Occipital lobe (tissue), 3 donors: ENCODE measurements at places on chromosomes 4 and X. TPM values are rescaled to one million over a fixed set of nuclear protein-coding genes. Genes with fewer than 3 reads are reported as not detected.

The LRAT gene
- 0.78 TPM for total RNA-seq

The GRID2 gene
- 21.8 TPM for total RNA-seq

DNA sequence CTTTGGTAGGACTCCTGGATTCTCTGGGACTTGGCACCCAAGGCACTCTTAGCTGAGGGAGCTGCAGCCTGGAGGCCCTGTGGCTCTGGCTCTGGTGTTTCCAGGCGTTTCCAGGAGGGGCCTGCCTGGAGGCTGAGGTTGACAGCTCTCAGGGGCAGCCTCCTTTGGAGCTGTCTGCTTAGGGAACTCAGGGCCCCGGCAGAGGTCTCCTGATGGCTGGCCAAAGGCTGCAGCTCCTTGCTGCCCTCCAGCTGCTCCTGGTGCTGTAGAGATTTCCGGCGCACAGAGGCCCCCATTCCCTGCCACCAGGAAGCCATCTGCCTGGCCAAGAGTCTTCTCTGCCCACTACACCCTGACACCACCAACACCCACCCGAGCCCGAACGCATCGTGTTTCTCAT is 25.3 kb upstream of the ARHGEF38 start:
- DNase-seq, result no peak

- no peak for DNase-seq
Measured at GRCh38 chrX:3443184-3443583, 96.7 kb upstream of the MXRA5 start.
